Stimulated activated CD8-positive, alpha-beta memory T cell treated with anti-CD3 and anti-CD28 coated beads, Interleukin-4, amount 100 ng/mL, for 48 hours (primary cell): ENCODE measurements at places on chromosomes 2 and 18.

DNA sequence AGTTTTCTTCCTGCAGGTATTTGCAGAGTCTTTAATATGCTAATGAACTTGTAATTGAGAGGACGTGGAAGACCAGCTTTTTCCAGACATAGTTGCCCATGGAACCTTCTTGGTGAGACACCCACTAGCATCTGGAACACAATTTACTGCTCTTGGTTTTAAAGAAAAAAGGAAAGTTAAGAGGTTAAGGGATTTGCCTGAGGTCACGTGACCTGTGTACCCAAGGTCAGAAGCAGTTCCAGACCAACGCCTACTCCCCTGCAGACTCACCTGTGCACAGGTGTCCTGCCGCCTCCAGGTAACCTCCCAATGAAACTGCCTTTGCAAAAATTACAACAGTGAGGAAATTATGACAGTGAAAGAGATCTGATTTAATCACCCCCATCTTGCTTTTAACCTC is 172.7 kb downstream of the ANAPC1 start:
- no peak for DNase-seq

GRCh38 chr2:167048829-167049228 is 160.5 kb downstream of the XIRP2 start:
- DNase-seq: no peak

DNA sequence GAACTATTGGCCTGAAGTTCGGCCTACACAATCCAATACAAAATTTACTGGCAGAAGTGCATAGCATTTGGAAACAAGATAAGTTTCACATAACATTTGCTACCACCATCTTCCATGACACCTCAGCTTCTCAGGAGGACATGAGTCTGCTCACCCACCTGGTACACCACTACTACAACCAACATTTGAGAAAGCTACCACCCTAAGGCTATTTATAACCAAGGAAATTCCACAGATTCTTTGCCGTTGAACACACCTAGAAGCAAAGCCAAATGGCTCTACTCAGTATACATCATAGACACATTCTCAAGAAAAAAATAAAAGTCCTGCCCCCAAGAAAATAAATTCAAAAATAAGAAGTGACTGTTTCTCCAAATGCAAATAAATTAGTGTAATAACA is 145.3 kb downstream of the SPAG16 start:
- no peak for DNase-seq

DNA sequence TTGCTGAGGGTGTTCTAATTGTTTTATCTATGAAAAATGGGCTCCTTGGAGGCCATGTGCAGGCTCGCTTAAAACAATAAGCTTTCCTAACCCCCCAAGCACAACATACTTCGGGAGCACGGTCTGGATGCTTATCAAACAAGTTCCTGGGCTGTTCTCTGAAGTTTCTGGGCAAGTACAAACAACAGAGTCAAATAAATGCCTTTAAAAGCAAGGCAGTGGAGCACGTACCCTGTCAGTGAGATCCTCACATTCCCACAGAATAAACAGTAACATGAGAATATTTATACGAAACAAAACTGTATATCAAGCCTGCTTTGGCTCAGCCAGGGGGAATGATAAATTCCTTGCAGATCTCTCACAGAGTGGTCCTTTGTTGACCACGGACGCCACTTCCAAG is 44.8 kb downstream of the FTCDNL1 start:
- no peak for DNase-seq

GRCh38 chr18:13257361-13257980 is 38.9 kb downstream of the LDLRAD4 start:
- DNase-seq: no peak

DNA sequence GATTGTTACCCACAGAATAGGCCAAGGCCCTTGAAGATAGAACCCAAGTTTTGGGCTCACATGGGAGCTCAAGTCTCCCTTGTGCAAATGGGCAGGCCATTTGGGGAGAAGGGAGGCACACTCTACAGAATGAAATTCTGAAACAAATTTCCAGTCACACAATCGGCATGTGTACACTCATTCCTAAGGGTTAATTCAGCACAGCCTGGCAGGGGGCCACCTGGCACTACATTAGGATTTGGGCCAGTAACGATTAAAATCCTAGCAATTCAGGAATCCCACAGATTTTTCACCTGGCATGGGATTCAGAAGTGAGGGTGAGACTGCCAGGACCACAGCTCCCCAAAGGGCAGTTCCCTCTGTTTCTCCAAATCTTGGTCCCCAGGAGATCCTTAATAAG is 46.4 kb downstream of the BMP10 start:
- no peak for DNase-seq

GRCh38 chr2:130337735-130338325 is 4.9 kb upstream of the IMP4 start:
- no peak for DNase-seq

GRCh38 chr18:76234676-76235060 is 260.4 kb downstream of the ZNF516 start:
- no peak for DNase-seq
